ENCODE measurements at places on chromosomes 1 and 21.
A peak's percentile ranks its signal among the peaks of the same experiment; 100 is the strongest.

DNA sequence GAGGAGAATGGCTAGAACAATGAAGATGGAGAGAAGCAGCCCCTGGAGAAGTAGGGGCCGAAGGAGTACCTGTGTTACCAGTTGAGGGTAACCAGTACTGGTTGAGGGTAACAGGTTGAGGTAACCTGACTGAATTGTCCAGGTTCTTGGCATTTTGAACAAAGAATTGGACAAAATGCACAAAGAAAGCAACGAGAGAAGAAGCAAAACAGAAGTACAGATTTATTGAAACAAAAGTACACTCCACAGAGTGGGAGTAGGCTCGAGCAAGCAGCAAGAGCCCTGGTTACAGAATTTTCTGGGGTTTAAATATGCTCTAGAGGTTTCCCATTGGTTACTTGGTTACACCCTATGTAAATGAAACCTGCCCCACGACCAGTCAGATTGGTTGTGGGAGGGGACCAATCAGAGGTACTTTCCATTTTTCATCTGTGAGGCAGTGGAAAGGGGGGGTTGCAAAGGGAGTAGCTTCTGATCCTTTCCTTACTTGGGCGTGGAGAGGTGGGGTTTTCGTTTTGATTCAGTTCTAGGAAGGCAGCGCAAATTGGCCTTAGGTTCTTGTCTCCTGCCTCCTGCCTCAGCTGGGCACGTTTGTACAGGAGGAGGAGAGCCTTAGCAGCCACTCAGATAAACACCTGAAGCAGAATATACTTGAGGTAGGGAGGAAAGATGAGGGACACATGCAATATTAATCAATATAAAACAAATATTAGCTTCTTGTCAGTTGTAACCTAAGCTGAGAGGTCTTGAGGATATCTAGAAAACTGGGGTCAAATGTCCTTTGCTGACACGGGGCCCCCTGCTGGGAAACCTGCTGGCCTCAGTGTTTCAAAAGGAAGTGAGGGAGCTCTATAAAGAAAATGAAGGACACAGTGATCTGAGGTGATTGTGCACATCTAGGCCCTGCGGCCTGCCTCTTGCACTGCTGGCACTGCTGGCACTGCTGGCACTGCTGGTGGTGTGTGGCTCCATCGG is 14.3 kb upstream of the LSM10 start:
- DNase-seq = no peak

- no peak for DNase-seq
Observed at GRCh38 chr1:87119541-87120140, 205.2 kb downstream of the HS2ST1 start.

- no peak for DNase-seq
Observed at GRCh38 chr1:12600880-12601633, 17.0 kb downstream of the DHRS3 start.

DNA sequence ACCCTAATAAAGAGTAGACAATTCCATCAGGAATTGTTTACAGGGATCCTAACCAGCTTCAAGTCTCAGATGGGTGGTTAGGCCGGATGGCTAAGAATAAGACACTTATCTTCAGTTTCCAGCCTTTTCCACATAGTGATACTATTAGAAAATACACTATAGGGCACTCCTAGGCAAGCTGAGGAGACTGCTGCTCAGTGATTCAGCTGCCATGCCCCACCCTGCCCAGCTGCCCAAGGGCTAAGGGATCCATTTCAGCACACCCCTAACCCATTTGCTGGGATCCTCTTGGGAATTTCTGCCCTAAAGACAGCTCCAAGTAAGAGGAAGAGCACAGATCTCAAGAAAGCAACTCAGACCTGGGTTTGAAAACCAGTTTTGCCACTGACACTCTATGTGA is 31.9 kb downstream of the PLPP3 start:
- no peak for DNase-seq

- DNase-seq = no peak
Observed at GRCh38 chr1:248818505-248819374, 7.0 kb downstream of the SH3BP5L start.

- DNase-seq = no peak
Observed at GRCh38 chr1:155250246-155250632, 5.0 kb downstream of the ENTREP3 start.

DNA sequence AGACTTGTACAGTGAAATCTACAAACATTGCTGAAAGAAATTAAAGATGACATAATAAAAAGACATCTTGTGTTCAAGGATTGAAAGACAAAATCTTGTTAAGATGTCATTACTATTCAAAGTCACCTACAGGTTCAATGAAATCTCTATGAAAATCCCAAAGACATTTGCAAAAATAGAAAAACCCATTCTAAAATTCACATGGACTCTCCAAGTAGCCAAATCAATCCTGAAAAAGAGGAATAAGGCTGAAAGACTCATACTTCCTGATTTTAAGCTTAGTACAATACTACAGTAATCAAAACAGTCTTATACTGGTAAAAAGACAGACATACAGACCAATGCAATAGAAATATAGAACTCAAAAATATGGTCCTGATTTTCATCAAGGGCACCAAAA is 78.6 kb downstream of the PCSK9 start:
- DNase-seq = no peak

- DNase-seq = no peak
Observed at GRCh38 chr21:46063227-46063626, 34.7 kb upstream of the COL6A2 start.

DNA sequence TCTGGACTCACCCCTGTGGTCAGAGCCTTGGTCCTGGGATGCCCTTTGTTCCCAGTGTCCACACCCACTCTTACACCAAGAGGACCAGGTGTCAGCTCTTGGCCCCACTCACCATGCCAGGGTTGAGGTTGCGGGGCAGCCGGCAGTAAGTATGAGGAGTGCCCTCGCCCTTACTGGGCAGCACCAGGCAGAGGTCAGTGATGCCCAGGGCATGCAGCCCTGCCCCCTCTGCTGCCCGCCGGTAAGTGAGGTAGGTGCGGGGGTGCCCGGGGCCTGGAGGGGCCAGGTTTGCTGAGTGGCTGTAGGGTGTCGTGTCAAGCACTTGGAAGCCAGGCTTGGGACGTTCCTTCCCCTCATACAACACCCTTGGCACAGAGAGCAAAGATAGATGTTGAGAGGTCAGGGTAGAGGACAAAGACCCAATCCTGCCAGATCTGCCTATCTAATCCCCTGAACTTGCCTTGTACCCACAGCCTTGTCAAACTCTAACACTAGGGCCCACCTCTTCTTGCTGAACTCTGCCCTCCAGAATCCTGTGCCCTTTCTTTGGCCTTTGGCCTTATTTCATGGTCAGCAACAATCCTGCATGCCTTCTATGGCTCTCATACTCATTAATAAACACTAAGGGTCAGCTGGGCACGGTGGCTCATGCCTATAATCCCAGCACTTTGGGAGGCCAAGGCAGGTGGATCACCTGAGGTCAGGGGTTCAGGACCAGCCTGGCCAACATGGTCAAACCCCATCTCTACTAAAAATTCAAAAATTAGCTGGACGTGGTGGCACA is 3.6 kb downstream of the DENND4B start:
- no peak for DNase-seq

DNA sequence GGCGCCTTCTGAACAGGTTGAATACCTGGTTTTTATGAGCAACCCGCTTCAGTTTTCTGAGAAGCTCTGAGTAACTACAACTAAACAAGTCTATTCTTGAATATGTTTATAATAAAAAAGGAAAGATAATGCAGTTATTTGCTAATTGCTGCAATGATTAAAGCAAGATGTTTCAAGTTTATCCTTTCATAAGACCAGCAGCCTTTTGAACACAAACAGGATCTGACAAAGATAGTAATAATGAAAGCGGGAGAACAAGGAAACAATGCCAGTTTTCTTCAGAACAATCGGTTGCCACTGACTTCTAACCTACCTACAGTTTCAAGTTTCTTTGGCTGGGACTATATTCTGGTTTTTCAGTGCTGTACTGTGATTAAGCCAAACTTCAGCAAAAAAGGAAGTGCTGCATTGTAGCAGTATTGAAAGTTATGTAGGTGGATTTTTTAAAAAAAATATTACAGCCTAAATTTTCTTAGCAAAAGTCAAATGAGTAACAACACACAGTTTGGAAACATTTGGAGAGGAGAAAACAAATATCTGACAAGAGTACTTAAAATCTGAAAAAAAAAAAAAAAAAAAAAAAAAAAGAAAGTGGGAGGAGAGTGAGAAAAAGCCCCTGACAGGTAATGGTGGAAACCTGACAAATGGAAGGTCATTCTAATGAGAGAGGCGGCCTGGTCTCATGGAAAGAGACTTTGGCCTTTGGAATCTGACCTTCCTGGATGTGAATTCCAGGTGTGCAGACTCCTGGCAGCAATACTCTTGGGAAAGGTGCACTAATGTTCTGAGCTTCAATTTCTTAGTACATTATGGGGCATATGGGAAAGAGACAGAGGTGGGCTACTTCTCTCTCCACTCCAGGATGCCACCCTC is 11.4 kb downstream of the KCNJ15 start:
- no peak for DNase-seq

DNA sequence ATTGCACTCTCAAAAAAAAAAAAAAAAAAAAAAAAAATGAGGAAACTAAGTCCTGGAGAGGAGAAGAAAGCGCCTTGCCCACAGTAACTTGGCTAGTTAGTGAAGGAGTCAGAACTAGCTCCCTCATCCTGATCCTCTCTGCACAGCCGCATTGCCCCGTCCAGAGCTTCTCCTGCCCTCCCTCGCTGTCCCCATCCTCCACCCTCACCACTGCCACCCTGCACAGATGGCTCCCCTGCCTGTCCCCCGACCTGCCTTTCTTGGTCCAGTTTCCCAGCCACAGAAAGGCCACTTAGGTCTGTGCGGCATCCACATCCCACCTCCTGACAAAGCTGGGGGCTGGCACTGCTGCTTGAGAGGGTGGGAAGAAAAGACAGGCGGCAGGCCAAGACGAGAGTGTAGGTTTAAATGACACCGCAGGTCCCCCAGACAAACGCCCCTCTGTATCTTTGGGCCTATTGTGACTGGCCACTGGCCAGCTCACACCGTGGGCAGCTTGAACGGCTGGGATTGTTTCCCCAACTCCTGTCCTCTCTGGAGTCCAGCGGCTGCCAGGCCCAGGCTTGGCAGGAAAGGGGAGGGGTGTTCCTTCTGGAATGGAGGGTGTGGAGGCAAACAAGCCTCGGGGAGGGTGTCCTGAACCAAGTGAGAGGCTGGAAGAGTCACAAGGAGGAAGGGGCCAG is 20.2 kb downstream of the NCMAP start:
- DNase-seq = no peak

- no peak for DNase-seq
Observed at GRCh38 chr1:192376374-192376773, 59.6 kb downstream of the RGS21 start.

DNA sequence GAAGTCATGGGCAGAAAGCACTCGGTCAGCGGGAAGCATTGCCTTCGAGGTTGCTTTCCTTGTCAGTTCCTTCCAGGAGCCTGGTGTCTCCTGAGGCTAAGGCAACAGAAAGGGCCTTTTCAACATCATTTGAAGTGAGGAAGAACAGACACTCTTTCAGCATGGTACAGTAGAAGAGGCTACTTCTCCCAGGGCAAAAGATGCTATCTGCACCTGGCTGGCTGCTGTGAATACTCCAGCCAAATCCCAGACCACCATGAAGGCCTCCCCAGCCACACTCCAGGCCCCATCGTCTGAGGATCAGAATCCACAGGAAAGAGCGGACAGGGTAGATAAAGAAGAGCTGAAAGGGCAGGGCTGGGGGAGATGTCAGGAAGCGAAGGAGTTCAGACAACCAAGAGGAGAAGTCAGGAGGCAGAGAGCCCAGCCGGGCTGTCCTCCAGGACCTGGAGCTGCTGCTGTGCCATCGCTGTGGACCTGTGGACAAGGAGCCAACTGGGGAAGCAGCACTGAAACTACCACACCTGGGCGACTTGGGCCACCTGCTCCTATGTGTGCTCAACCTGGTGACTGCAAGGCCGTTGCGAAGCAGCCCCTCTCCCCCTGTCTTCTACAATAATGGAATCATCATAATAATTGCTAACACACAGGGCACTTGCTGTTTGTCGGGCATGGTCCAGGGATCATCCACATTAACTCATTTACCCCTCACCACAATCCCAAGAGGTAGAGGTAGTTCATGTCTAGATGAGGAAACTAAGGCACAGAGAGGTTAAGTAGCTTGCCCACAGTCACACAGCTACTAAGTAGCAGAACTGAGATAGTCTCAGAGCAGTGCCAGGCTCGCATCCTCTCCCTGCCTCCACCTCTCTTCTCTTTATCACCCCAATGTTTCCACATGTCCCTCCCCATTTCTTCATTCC is 88.0 kb upstream of the ZBTB40 start:
- DNase-seq = no peak

GRCh38 chr1:36944883-36945282 is 89.4 kb downstream of the GRIK3 start:
- no peak for DNase-seq

- DNase-seq = no peak
Observed at GRCh38 chr1:230711245-230711644, 2.7 kb downstream of the AGT start.

DNA sequence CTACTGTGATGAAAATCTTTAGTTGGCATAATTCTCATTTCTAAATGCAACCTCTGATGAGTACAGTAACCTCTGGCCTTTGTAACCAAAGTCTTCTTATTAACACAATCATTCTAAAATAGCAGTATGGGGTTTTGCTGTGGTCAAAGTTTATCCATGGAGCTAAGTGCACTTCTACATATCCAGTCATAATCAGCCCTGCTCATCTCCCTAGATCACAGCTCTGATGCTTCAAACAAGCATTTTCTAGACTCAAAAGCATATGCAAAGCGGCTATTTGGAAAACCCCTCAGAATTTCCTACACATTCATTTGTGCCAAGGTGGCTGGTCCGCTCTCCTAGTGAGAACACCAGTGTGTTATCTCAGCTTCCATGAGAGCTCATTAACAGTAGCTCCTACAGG is 418.6 kb downstream of the MRPL39 start:
- no peak for DNase-seq

DNA sequence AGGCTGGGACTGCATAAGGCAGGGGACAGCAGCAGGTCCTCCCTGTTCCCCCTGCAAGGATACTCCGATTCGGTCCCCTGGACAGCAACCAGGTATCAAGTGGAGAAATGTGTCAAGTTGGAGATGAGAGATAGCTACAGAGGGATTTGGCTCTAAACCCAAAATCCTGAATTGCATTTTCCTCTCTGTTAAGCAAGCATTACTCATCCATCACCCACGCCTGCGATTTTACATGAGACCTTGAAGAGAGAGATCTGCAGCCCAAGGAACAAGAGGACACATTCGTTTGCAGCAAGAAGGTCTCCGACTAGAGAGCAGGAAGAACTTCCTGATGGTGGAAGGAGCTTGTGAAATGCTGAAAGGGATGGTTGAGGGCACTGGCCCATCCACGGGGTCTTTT is 21.9 kb downstream of the SYT2 start:
- peak; percentile 69 for DNase-seq

- DNase-seq = no peak
Observed at GRCh38 chr1:109849655-109850054, 61.0 kb upstream of the CSF1 start.

GRCh38 chr21:45843426-45843825 is 138.1 kb upstream of the COL6A1 start:
- no peak for DNase-seq

DNA sequence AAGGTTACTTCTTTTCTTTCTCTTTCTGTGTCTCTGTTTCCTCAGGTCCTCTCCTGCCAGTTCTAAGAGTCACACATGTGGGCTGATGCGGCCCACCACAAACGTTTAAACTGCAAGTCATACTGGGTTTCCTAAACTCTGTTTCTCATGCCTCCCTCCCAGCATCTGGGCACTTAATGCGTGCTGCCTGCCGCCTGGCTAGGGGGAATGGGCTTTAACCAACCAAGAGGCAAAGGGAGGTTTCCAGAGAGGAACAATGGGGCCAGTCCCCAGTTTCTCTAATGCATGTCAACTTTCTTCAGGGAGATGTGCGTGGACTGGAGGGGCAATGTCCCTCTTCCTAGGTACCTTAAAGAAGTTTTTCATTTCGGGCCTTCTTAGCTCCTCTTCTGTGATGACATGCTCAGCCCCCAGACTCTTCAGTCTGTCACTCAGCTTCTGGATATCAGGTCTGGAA is 19.9 kb upstream of the SRSF4 start:
- no peak for DNase-seq
